Astrocyte (in vitro differentiated cells and primary cell): ENCODE measurements at places on chromosomes 12 and 14.

GRCh38 chr12:4690760-4691159 is 29.4 kb upstream of the GALNT8 start:
- DNase-seq = no peak

- no peak for DNase-seq
Observed at GRCh38 chr14:23181453-23181852, 2.0 kb downstream of the SLC7A8 start.

DNA sequence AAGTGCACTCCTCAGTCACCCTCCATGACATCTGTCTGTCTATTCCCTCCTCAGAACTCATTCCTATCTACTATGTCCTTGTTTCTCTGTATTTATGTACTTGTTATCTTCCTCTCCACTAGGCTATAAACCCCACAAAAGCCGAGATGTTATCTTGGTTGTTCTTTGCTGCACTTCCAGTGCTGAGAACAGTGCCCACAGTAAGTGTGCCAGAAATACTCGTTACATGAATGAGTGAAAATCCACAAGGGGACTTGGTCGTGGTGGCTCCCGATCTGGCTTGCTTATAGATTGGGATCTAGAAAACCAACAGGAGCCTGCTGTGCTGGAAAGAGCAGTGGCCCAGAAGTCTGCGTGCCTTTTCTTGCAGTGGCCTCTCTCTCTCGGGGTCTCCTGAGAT is 111.9 kb upstream of the PRMT8 start:
- DNase-seq = no peak

GRCh38 chr14:95291859-95292542 is 27.7 kb downstream of the CLMN start:
- peak; percentile 20 for DNase-seq
